Body of pancreas (tissue), 4 donors: ENCODE measurements at places on chromosomes 7 and 10. TPM values are rescaled to one million over a fixed set of nuclear protein-coding genes. Genes with fewer than 3 reads are reported as not detected.

- H3K27ac ChIP-seq: no peak overlapping the region
- no peaks in the 10 kb centered on the region for H3K36me3 ChIP-seq
- H3K27me3 ChIP-seq: no peaks in the 10 kb centered on the region
- H3K4me3 ChIP-seq: no peak overlapping the region
- no peaks in the 10 kb centered on the region for H3K4me1 ChIP-seq
Observed at GRCh38 chr10:126135177-126135576, 238.8 kb downstream of the FANK1 start.

FXYD4 gene
- not detected for total RNA-seq

- H3K36me3 ChIP-seq: no peaks in the 10 kb centered on the region
- H3K4me3 ChIP-seq: no peak overlapping the region
- H3K27me3 ChIP-seq: no peaks in the 10 kb centered on the region
- no peaks in the 10 kb centered on the region for H3K4me1 ChIP-seq
- no peak for DNase-seq
Observed at GRCh38 chr10:1172256-1172984, 116.2 kb downstream of the WDR37 start.

DNA sequence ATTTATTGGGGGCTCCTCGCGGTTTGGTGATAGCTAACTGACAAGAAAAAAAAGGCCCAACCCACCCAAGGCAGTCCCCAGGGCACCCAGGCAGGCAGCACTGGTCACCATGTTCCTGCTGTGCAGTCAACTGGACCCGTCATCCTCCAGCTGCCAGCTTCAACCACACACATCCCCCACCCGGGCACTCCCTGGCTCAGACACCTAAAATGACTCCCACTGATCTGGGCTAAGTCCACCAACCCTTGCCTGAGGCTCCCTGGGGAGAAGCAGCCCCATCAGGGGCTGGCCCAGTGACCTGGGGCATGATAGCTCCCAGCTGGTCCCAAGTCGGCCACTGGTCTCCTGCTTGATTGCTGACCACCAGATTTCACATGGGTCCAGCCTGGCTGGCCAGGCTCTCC, 161.8 kb downstream of the NRF1 start:
- no peaks in the 10 kb centered on the region for H3K27me3 ChIP-seq
- H3K4me1 ChIP-seq: peaks cover 4% of the 10 kb centered on the region
- no peak for DNase-seq
- no peak overlapping the region for H3K4me3 ChIP-seq

DNA sequence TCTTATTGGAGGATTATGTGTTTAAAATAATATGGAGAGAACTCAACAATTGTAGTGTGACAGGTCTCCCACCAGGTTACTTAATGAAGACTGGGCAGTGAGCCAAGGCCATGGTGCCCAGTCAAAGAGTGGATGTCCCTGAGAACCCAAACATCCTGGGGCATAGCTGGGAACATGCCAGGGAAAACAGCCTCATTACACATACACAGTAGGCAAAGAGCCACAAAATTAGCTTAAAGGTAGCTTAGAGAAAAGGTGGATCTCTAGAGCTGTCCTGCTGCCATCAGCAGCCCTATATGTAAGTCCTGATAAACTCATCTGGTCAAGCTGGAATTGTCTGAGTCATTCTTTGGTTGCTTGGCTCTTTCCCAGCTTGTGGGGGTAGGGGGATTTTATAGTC, 287.8 kb downstream of the PHF14 start:
- H3K4me1 ChIP-seq: peaks cover 5% of the 10 kb centered on the region
- H3K27ac ChIP-seq: no peak overlapping the region
- H3K4me3 ChIP-seq: no peak overlapping the region
- H3K36me3 ChIP-seq: no peaks in the 10 kb centered on the region
- DNase-seq: peak; percentile 51

DNA sequence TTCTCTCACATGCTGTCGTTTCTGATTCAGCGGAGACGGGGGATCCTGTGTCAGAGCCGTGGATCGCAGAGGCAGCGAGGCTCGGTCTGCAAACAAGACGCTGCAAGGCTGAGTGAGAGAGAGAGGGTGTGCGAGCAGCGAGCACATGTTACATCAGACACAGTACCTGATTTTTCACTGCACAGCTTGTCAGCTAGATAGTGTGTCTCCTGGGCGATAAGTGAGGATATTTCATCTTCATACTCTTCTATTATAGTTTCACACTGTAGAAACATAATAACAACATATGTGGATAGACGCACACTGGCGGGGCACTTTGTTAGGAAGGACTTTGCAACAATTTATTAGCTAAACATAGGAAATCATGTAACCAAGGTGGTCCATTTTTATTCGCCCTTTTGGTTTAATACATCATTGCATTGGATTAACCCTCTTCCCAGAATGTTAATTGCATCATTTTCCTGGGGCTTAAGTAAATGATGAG, 39.5 kb downstream of the CNPY1 start:
- no peaks in the 10 kb centered on the region for H3K27me3 ChIP-seq
- peaks cover 12% of the 10 kb centered on the region for H3K4me1 ChIP-seq
- no peaks in the 10 kb centered on the region for H3K36me3 ChIP-seq
- DNase-seq: no peak
- no peak overlapping the region for H3K4me3 ChIP-seq
- H3K27ac ChIP-seq: no peak overlapping the region

DNA sequence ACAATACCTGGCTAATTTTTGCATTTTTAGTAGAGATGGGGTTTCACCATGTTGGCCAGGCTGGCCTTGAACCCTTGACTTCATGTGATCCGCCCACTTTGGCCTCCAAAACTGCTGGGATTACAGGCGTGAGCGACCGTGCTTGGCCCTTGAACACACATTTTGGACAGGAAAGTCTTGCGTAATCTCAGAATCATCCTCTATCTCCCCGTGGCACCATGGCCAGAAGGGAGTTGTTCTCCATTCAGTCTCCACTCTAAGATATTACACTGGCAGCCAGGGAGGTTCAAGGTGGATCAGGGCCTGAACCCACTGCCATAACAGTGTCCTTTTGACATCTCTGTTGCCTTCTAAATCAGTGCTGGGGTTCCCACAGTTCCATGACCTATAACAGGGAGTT, 29.2 kb upstream of the GALNTL5 start:
- no peak for DNase-seq
- H3K4me3 ChIP-seq: no peak overlapping the region
- no peaks in the 10 kb centered on the region for H3K36me3 ChIP-seq
- H3K4me1 ChIP-seq: peaks cover 43% of the 10 kb centered on the region

- H3K4me1 ChIP-seq: no peaks in the 10 kb centered on the region
- DNase-seq: no peak
- no peak overlapping the region for H3K27ac ChIP-seq
- H3K36me3 ChIP-seq: no peaks in the 10 kb centered on the region
- no peaks in the 10 kb centered on the region for H3K27me3 ChIP-seq
Observed at GRCh38 chr7:40393660-40394059, 258.9 kb downstream of the SUGCT start.

ST8SIA6 gene
- not detected for total RNA-seq

DNA sequence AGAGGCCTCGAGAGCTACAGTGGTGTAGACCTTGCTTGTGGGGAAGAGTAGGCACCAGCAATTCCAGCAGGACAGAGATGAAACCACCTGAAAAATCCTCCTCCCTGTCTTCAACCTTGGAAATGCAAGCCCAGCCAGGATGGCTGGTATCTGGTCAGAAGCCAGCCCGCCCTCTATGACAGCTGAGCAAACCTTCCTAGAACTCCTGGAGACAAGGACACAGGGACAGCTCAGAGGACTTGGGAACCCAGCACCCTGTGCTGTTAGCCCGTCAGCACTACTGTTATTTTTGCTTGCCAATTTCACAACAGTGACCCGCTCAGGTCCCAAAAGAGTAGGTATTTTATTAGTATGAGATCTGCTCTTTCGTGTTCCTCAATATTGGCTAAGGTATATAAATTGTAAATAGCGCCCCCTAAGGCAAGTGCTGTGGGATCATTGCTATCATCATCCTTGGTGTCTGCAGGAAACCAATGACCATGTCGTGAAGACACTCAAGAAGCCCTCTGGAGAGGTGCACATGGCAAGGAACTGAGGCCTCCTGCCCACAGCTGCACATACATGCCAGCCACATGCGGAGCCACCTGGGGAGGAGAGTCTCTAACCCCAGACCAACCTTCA, 156.5 kb upstream of the CHST15 start:
- peak; percentile 45 for DNase-seq
- H3K4me1 ChIP-seq: peaks cover 35% of the 10 kb centered on the region
- H3K27me3 ChIP-seq: no peaks in the 10 kb centered on the region
- no peak overlapping the region for H3K27ac ChIP-seq
- no peak overlapping the region for H3K4me3 ChIP-seq
